Activated CD4-positive, alpha-beta memory T cell treated with anti-CD3 and anti-CD28 coated beads for 36 hours (primary cell): ENCODE measurements at places on chromosomes 4 and X.

GRCh38 chr4:149065753-149066152 lies 623.5 kb upstream of the NR3C2 start:
- DNase-seq: no peak

DNA sequence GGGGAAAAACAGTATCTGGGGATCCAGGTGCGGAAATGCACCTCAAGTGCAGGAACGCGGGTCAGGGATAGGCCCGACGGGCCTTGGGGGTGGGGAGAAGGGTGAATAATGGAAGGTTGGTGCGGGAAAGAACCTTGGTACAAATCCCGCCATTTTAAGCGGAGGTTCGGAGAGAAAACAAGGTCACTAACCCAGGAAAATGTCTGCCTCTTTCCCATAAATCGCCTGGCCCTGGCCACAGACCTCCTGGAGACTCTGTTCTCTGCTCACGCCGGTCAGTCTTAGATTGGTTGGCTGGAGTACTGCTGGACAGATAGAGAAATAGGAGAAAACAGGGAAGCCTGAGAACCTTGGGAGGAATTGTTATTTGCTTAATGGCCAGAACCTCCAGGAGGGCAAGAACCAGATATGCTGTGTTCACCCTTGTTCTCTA lies 897 bp upstream of the FBXL5 start:
- no peak for DNase-seq

- no peak for DNase-seq
Measured at GRCh38 chr4:40401631-40402030, 66.5 kb downstream of the CHRNA9 start.

GRCh38 chrX:11481035-11481434 lies 184.7 kb downstream of the ARHGAP6 start:
- no peak for DNase-seq

GRCh38 chr4:101184668-101185067 lies 162.7 kb downstream of the PPP3CA start:
- DNase-seq: no peak

- DNase-seq: no peak
Measured at GRCh38 chr4:7187691-7188090, 4.6 kb upstream of the SORCS2 start.

DNA sequence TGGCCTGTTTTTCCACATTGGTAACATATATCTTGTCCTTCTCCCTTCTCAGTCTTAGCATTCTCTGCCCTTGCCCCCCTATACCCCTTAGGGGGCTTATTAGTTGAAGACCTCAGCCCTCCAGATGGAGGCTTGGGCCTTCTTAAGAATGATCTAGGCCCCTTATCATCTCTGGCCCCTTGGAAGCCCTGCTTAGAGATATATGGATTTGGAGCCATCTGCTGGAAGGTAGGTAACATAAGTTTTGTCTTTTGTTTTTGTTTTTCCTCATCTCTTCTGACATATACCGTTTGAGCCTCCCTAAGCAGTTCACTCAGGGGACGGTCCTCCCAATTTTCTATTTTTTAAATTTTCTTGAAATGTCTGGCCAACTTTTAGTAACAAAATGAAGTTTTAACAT lies 48.3 kb upstream of the NAP1L2 start:
- DNase-seq: no peak

DNA sequence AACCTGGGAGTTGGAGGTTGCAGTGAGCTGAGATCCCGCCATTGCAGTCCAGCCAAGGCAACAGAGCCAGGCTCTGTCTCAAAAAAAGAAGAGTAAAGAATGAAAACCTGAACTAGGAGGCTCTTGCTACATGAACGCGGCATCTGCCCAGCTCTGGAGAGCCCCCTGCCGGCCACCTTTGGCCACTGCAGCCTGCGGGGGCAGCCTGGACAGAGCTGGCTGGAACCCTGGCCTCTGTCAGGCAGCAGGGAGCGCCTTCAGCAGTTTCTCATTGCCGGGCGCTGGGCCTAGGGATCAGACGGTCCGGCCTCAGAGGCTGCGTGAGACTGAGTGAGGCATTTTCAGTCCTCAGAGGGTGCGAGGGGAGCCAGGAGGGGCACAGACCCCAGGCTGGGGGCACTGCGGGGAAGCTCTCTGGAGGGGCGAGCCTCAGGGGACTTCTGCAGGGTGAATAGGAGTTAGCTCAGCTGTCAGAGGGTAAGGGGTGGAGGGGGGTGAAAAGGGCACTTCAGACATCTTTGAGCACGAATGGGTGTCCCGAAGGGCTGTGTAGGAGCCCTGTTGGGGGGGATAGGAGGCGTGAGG lies 17.5 kb downstream of the DOK7 start:
- DNase-seq: peak; percentile 83

GRCh38 chr4:1628892-1629698 lies 55.0 kb downstream of the FAM53A start:
- peak; percentile 74 for DNase-seq
